ENCODE measurements at places on chromosomes 6 and 20.

DNA sequence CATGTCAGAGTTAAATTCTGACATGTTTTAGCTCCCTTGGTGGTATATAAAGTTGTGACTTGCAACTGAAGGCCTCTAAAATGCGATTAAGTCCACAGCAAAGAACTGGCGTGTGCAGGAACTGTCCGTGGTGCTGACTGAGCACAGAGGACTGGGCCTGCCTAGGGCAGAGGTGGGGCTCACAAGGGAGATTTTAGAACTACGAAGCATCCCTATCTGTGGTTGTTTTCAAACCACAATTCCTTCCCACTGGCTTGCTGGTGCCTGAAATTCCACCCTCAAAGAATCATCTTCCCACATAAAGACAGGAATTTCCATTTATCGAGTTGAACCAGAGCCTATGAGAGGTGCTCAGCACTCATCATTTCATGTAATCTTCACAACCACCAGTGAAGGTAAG, 30.1 kb downstream of the RIMS4 start:
- no peak for DNase-seq

DNA sequence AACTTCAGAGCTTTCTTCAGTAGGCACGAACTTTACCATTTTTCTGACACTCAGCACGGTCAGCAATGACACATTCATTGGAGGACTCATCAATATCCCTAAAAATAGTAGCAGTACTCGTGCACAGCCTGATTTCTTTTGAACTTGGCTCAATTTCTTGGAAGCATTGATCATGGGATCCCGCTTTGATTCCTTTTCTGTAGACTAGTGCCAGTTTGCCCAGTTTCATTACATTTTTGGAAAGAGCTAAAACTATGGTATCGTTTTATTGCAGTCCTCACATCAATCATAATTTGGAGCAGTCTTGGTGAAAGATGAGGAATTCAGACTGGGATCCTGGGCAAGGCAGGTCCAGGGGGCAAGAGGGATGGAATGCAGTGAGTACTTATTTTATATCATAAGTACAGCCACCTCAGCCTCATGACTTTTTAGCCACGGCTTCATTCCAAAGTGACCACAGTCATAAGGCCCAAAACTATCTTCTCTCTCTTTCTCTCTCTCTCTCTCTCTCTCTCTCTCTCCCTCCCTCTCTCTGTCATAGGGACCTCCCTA, 170.9 kb upstream of the AKAP12 start:
- no peak for DNase-seq

DNA sequence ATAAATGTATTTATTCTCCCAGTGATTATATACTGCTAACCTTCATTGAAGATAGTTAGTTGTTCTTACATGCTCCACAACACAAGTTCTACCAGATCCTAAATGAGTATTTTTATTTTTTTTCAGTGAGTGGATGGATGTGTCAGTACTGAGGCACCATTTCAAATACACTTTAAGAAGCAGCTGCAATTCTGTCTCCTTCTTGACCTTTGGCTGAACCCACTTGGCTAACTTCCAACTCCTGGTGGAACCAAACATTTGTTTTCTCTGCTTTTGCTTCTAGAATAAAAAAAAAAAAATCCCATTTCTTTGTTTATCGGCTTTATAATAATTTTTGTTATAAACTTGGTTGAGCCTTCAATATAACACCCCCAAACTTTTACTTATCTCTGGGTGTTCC, 458.3 kb upstream of the MAP3K7 start:
- no peak for DNase-seq

DNA sequence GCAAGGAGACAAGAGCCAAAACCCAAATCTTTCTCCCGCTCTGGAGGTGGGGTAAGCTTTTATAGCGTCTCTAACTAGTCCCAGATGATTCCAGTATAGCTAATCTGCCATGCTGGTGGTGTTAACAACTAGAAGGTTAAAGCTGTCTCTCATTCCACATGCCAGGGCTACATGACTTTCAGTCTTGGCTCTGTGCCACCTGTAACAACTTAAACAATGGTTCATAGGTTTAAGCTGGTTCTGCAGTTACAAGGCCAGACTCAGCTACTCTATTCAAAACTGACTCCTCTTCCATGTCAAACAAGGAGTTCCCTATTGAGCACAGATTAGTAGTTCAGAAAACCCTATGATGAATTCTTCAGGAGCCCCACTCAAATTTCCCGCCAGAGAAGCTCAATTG, 128.9 kb downstream of the ELOVL4 start:
- no peak for DNase-seq

- DNase-seq, result no peak
Measured at GRCh38 chr6:126134491-126134890, 148.2 kb downstream of the TRMT11 start.
